ENCODE measurements at places on chromosomes 5 and 9. TPM values are rescaled to one million over a fixed set of nuclear protein-coding genes. Genes with fewer than 3 reads are reported as not detected.

The PCDHA9 gene
- total RNA-seq = under 0.01 TPM

The GADD45G gene
- total RNA-seq = 0.38 TPM

The FAM120A gene
- 89.6 TPM for total RNA-seq

The KIF2A gene
- total RNA-seq = 62.3 TPM

The SLC12A7 gene
- 19.4 TPM for total RNA-seq
